ENCODE measurements at places on chromosomes 1 and 21.

GRCh38 chr1:203492082-203492747 lies 1.7 kb upstream of the OPTC start:
- DNase-seq: no peak

- peak; percentile 44 for DNase-seq
Measured at GRCh38 chr21:43703035-43703880, 15.7 kb upstream of the PDXK start.

GRCh38 chr1:155043793-155044192 lies 7.3 kb upstream of the ADAM15 start:
- DNase-seq: no peak

- DNase-seq: peak; percentile 28
Measured at GRCh38 chr1:97204468-97204867, 482.9 kb downstream of the PTBP2 start.

DNA sequence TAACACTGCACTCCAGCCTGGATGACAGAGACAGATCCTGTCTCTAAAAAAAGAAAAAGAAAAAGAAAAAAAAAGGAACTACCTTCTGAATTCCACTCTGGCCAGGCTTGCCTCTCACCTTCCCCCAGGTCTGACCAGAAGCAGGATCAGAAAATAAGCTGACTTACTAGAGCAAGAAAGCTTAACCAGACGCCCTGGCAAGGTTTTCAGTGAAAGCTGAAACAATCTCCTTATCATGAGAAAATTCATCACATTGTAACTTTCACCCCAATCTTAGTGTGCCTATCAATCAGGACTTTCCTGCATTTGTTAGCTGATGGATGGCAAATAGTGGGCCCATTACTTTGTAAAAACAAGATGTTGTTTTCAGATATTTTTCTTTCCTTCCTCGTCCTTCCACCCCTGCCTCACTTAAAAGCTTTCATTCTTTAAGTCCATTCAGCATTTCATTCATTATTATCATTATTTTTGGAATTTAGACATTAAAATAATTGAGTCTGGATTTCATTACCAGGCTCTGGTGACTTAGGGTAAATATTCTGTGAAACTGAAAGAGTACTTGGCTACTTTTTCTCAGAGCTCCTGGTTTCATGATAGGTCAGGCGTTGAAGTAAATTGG lies 96.5 kb upstream of the CD34 start:
- no peak for DNase-seq

DNA sequence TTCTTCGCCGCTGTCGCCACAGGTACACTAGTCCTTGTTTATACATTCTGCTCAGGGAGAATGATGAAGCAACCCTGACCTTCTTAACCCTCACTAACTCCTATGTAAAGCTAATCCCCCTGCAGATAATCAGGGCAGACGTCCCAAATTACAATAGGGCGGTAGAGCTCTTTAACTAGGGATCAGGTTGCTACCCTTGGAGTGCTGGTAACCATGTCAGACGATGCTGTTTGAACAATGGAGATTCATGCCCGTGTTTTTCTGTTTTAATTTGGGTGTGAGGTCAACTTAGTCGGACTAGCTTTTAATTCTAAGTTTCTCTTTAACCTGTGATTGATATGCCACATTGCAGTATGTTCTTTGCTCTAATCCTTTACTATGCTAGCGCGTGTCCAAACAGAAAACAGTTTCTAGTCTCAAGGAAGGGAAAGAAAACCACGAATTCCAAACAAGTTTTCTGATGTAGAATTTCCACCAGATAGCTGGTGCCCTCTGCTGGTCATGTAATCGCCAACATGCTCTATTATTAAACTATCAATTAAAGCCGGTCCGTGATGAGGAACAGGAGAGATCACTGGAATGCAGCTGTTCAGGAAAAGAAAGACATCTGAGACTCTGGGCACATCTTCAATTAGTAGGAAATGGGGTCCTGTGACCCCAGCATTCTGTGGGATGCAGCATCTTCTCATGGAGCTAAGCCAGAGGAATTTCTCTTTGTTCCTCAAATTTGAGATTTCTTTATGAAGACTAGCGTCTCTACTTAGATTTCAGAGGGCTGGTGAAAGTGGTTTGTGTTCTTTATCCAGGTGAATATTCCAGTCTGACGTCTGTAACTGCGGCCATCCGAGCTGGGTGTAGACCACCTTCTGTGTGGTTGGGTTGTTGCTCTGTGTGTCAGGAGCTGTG lies 18.3 kb upstream of the VAMP3 start:
- DNase-seq: peak; percentile 87

DNA sequence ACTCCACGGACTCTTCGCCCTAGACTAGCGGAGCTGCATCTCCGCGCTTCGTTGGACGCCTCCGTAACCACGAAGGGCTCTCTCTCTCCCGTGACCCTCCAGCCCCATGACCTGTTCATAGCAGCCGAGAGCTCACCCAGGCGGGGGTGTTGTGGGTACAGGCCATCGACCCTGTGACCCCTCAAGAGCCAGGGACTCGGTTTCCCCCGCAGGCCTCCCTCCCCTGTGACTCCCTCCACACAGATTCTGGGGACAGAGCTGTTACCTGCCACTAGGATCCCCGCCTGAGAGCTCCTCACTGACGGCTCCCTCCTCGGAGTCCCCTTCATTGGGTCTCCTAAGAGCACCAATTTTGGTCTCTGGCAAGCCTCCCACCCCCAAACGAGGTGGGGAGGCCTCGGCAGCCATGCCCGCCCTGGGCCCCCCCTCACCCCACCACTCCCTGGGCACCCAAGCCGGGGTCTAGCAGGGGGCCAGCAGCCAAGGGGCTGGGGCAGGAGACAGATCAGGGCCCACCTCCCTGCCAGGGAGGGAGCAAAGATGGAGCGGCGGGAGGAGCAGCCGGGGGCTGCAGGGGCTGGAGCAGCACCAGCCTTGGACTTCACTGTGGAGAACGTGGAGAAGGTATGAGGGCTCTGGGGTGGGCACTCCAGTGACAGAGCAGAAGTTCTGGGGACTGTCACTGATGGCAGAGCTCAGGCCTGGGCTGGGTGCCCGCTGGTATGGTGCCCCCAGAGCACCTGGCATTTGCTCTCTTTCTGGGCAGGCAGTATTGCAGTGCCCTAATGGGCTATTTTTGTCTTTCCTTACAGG lies 517 bp downstream of the IPO13 start:
- no peak for DNase-seq

- DNase-seq: no peak
Measured at GRCh38 chr21:42784276-42784675, 95.1 kb downstream of the WDR4 start.

GRCh38 chr1:36516372-36517010 lies 33.8 kb upstream of the CSF3R start:
- DNase-seq: peak; percentile 57
